ENCODE measurements at places on chromosomes 13 and 19.

- DNase-seq, result no peak
Observed at GRCh38 chr19:604355-604754, 14.7 kb downstream of the HCN2 start.

DNA sequence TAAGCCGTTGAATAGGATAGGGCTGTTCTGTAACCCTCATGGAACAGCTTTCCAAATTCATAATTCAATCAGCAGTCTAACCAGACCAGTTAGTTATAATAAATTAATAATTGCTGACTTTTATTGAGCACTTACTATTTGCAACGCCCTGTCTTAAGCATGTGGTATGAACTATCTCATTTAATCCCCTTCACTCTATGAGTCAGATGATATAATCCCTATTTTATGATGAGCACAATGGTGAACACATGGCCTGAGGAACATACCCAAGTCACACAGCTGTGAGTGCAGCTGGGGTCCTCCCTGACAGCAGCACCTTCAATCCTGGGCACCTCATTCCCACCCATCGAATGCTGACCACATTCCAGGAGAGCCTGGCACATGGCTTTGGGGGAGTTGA lies 28.0 kb upstream of the SACS start:
- no peak for DNase-seq

DNA sequence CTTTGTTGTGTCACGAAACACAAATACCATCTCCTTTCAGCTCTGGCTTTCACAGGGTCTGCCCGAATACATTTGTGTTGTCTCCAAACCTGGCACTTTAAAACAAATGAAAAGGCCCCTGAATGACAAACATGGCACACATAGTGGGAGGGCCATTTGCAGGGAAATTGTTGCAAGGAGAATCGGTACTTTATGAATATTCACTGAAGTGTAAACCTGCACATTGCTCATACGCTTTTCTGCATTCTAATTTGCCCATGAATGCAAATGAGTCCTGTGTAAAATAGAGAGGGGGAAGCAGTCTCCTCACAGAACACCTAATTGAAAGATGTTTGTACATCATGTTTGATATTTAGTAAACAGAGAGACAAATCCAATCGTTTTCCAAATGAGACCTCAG lies 82.7 kb upstream of the PCDH8 start:
- DNase-seq, result no peak

GRCh38 chr19:33437821-33438671 lies 64.5 kb downstream of the CEBPG start:
- peak; percentile 39 for DNase-seq

- no peak for DNase-seq
Observed at GRCh38 chr19:43735957-43736356, 18.8 kb downstream of the SMG9 start.

DNA sequence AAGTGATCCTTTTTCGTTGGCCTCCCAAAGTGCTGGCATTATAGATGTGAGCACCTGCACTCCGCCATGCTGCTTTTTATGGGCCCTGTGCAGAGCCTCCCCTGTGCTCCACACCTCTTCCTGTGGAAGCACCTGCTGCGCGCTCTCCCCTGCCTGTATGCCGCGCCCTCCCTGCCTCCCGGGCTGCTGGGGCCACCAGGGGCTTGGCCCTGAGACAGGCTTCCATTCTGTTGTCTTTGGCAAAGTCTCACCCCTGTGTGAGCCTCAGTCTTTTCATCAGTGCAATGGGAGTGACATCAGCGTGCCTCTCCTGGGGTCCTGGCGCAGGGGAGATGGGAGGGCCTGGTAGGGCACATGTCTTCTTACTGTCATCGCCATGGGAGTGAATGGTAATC lies 1.3 kb downstream of the FAM174C start:
- DNase-seq, result no peak

- no peak for DNase-seq
Observed at GRCh38 chr13:49063011-49063410, 87.3 kb downstream of the FNDC3A start.

DNA sequence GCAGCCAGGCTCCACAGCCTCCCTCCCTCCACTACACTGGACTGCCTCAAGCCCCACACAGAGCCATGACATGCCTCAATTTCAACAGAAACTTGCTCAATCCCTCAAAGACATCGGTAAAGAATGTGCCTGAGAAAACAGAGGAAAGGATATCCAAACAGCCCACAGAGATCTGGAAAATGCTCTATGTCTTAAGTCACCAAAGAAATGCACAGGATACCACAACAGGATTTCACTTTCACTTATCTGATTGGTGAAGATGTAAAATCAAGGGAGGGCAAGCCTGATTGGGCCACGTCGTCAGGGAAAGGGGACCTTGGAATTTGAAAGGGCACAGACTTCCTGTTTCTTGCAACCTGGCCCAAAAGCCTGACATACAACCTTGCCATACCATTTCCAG lies 14.2 kb downstream of the CACNA1A start:
- no peak for DNase-seq

DNA sequence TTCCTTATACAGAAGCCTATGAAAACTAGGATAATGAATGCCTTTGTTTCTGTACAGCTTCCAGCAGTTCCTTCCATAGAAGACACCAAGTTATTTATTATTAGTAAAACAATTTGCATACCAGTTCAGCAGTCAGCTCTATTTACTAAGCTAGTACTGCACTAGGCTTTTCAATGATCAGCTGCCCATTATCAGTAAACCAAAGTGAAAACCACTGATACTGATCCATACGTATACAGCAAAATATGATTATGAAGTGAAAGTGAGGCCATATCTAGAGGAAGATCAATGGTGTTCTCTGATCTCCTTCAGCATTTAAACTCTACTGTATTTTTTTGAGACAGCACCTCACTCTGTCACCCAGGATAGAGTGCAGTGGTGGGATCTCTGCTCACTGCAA lies 3.2 kb downstream of the TPT1 start:
- DNase-seq, result no peak

DNA sequence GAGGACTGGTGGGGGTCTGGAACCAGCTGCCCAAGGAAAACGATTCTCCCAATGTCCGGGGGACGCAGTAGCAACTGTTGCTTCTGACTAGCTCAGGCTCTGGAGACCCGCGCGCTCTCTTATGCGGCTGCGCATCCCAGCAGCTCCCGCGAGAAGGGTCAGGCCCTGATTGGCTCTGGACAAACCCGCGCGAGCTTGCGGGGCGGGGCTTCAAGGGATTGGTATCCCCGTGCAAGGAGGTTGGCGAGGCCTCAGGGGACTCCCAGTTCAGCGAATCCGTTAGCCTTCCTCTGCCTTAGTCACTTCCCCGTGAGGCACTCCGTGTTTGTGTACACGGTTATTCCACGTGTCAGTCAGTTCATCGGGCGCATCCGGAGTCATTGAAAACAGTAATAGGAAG lies 20.2 kb downstream of the SIGLECL1 start:
- no peak for DNase-seq

GRCh38 chr19:48350856-48351255 lies 12.9 kb downstream of the TMEM143 start:
- DNase-seq, result no peak

- DNase-seq, result no peak
Observed at GRCh38 chr13:60494296-60494695, 97.3 kb downstream of the TDRD3 start.

- peak; percentile 11 for DNase-seq
Observed at GRCh38 chr13:83940742-83941141, 58.5 kb upstream of the SLITRK1 start.

- no peak for DNase-seq
Observed at GRCh38 chr13:100835695-100836094, 161.1 kb upstream of the TMTC4 start.

GRCh38 chr19:8148410-8149260 lies 757 bp downstream of the FBN3 start:
- peak; percentile 67 for DNase-seq

GRCh38 chr13:71524613-71525304 lies 342.2 kb downstream of the DACH1 start:
- DNase-seq, result peak; percentile 6

GRCh38 chr13:90708128-90708527 lies 639.4 kb upstream of the MIR17HG start:
- no peak for DNase-seq

DNA sequence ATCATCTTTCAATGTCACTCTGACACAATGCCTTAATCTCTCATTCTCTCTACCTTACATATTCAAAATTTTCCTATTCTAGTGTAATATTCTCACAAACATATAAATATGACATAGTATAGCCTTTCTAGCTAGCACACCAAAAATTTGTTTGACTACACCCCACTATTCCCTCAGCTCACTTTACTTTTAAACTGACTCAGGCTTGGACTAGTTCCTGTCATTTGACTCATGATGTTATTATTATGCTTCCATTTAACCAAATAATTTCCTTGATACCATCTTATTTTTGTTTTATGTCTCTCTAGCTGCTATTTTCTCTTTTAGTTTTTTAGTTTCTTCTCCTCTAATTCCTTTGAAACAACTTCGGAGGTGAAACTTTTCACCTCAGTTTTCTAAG lies 1745.6 kb upstream of the PCDH20 start:
- DNase-seq, result no peak

- DNase-seq, result no peak
Observed at GRCh38 chr19:12000152-12000981, 35.1 kb downstream of the ZNF433 start.

DNA sequence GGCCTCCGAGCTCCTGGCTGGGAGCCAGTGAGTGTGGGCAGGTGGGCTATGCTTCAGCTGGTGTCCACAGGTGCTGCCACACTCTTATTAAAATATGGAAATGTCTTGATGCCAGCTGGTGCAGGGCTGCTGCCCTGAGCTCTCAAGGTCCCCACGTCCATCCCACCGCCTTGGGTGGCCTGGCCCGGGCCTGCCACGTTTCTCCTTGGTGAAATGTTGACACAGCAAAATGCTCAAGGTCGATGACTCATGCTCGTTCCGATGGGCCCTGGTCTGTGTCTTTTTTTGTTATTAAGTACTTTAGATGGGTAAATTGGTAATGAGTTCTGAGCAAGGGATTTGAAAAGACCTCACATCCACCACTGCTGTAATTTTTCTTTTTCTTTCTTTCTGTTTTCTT lies 524.7 kb downstream of the MYO16 start:
- DNase-seq, result no peak

DNA sequence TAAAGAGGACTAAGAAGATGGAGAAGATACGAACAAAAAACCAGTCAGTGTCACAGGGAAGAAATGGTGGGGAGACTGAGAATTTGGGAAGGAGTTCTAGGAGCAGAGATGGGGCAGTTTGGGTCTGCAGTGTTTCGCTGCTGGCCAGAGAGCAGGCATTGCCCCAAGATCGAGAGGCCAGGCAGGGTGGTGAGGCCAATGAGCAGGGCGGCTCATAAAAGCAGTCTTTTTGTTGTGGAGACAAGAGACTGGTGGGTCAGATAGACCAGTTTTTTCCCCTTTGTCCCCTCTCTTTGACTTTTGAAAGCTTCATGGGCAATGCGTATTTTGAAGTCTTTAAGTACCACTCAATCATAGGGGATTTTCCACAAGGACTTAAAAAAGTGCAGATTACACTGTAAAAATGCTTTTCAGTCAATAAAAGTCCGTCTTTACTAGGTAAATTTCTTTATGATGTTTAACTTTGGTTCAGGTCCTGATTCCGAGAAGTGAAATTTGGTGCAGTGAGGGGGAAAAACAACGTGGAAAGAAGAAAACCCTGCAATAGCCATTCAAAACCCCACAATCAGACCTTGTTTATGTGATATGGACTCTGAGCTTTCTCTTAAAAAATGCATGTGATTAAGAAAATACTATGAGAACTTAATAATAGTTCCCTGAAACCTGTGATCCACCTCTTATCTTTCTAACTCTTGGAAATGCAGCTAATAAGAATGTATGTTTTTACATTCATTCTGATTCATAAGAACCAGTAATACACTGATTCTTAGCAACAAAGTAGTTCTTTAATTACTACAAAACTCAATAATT lies 338.9 kb downstream of the KLF5 start:
- no peak for DNase-seq

DNA sequence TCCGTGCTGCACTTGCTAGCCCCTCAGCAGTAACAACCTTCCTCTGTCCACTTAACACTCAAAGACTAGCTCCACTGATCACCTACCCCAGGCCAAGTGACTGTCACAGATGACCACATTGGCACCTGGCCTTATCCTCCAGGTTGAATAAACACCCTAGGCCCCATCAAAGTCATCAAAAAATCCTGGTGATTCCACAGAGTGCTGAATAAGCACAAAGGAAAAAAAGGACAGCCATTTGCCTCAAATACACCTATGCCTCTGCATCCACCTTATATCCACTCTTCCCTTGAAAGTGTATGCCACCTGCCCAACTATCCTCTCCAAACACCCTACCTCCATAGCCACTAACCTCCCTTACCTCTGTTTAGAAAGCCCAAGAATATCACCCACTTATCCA lies 2.7 kb downstream of the ZNF154 start:
- no peak for DNase-seq

- DNase-seq, result no peak
Observed at GRCh38 chr13:51715613-51716012, 88.3 kb downstream of the DHRS12 start.

GRCh38 chr19:35269438-35270117 lies 816 bp downstream of the USF2 start:
- peak; percentile 89 for DNase-seq

DNA sequence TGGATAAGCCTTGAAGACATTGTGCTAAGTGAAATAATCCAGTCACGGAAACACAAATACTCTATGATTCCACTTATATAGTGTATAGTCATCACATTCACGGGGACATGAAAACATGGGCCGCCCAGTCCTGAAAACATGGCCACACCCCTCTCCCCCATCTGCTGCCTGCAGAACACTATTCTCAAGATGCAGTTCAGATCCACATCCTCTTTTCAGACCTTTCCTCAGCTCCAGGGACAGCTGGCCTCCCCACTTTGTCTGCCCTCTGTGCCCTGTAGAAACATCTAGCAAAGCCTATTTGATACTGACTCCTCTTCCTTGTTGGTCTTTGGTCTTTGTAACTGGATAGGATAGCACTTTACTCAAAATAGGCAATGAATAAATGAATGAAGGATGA lies 8.3 kb downstream of the RFX2 start:
- no peak for DNase-seq

DNA sequence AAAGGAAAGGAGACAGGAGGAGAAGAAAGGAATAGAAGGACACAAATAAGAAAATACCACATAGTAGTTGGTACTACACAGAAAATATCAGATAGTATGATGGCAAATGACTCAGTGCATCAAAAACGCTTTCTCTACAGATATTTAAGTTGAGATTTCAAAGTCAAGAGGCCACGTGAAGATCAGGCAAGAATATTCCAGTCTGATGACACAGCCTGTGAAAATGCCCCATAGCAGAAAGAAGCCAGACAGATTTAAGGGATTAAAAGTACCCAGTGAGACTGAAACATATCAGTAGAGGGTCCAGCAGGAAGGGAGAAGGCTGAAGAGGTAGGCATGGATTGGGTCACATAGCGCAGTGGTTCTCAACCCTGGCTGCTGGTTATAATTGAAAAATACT lies 113.7 kb downstream of the VWA8 start:
- DNase-seq, result no peak

- peak; percentile 21 for DNase-seq
Observed at GRCh38 chr19:51018745-51019543, 565 bp downstream of the KLK10 start.

DNA sequence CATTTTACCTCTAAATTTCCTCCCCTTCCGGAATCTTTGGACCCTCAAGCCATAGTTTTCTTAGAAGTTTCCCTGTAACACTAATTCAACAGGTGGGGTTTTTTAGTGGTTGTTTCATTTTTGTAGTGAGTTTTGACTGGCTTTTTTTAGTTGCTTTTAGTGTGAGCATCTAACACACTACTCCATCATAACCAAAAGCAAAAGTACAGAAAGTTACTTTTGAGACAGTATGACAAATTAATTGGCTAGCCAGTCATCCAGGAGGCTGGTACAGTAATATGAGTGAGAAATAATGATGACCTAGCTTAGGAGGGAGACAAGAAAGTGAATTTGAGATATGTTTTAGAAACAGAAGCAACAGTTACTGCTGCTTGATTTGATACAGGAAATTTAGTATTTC lies 71.5 kb downstream of the DNAJC15 start:
- DNase-seq, result no peak

Data from cardiac muscle cell (in vitro differentiated cells and primary cell).